ENCODE measurements at places on chromosomes 11 and 22.

DNA sequence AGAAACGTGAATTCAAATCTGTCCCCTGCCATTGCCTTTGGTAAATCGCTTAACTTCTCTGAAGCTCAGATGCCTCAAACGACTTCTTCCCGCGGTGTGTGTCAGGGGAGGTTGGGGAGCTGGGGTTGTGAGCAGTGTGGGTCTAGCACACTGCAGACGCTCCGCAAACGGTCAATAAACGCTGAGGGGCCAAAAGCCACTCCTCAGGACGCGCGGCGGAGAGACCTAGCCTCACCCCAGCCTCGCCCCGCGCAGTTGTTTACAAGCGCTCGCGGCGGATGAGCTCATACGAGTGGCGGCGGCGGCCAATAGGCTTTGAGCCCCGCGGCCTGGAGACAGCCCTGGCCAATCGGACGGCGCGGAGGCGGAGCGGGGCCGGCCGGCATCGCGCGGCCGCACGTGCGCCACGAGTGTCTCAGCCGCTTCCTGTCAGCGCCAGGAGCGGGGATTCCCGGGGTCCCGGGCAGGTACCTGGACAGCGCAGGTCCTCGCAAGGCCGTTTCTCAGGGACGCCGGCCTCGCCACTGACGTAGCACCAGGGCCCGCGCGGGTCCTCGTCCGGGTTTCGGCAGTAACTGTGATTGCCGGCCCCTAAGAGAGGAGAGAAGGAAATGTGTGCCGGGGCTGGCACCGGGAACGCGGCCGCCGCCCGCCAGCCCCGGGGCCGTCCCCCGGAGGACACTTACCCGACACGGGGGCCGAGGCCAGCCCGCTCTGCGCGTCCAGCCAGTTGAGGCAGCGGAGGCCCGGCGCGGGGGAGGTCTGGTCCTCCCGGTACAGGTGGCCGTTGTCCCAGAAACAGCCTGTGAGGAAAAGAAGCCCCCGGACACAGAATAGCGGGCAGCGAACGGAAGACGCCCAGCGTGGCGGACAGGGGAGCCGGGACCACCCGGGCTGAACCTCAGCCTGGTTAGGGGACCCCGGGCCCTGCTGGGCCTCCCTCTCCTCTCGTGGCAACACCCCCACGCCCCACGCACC is 1.5 kb downstream of the PIK3IP1 start:
- DNase-seq = peak; percentile 60

DNA sequence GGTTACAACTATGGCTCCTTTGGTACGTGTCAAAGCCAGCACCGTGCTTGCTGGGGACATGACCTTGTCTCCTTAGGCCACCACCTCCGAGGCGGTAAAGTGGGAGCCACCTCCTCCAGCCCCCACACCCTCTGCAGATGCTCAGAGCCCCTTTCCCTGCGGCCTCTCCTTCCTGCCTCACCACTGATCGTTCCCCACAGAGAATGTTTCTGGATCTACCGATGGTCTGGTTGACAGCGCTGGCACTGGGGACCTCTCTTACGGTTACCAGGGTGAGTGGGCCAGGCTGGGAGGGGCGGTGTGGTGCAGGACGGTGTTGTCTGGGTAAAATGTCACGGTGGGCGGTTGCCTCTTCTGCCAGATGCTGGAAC is 8.9 kb downstream of the SIDT2 start:
- no peak for DNase-seq

- no peak for DNase-seq
Measured at GRCh38 chr11:101907815-101908214, 7.0 kb upstream of the CEP126 start.

- no peak for DNase-seq
Measured at GRCh38 chr22:25448435-25449051, 115.9 kb upstream of the GRK3 start.

DNA sequence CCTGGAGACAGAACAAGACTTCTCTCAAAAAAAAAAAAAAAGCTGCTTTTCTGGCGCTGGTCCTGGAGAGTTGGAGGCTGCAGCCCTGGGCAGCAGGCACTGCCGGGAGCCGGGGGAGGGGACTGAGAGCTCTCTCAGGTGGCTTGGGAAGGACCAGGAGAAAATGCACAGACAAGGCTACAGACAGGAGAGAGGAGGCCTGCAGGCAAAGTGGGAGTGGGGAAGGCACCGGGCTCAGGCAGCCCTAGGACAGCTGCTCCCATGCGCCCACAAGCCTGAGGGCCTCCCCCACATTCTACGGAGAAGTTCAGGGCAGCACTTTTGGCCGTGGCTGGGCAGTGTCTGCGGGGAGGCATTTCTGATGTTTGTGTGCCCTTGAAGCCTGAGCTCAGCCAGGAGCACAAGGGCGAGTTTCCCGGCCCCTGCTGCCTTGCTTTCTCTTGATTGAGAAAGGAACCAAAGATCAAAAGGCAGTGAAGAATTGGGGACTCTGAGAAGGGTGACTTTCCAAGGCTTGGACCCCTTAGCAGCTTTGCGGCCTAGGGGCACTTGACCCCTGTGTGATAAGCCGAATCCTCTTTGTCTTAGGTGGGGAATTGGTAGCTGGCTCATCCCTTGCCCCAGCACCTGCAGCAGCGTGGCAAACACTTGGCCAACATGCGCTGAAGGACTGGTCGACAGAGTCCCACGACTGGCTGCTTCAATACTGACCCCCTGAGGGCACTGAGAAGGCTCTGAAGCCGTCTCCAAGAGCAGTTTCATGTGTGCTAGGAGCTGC is 35.3 kb downstream of the PPM1F start:
- no peak for DNase-seq

- DNase-seq = no peak
Measured at GRCh38 chr11:27718863-27719545, 18.7 kb upstream of the BDNF start.

DNA sequence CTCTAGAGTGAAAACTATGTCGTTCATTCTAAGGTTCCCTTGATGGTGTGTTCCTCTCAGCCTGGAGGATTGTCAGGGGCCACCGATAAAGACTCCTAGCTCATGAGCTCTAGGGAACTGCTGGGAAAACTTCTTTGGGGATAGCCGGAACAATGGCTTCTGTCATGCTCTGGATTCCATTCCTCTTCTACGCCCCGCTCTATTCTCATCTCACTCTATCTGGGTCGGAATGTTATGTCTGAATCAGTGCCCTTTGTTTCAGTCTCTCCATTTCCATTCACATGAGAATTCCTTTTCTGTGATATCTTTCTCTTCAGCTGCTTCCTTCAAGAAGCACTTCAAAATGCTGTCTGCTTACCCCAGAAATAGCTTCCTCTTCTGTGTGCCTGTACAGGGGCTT is 16.9 kb upstream of the SLCO2B1 start:
- DNase-seq = no peak

DNA sequence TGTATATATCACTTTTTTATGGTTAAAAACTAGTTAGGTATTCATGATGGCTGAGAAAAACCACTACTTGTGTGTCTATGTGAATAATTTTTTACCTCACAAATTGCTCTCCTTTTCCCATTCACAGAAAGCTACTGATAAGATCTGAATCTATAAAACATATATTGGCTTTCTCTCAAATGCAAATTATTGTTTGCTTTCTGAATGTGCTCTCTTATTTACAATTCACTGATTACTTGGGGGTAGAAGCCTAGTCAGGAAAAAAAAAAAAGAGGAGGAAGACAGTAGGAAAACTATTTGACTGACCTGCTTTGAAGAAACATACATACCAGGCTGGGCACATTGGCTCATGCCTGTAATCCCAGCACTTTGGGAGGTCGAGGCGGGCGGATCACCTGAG is 20.5 kb downstream of the PGM2L1 start:
- no peak for DNase-seq

DNA sequence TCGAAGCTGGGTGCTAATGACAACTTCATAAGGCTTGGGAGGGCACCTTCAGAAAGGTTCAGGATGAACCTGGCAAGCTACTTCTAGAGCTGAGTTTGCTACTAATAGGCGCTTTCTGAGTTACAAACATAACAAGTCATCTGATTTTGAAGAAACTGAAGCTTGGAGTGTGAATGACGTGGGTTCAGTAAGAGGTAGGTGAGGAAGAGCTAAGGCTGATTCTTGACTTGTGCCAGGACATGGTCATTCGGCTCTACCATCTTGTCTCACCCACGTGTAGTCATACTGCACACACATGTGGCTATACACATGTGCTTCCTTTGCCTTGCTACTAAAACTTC is 56.4 kb downstream of the SWAP70 start:
- no peak for DNase-seq

GRCh38 chr11:776263-776560 is 1.1 kb downstream of the GATD1 start:
- no peak for DNase-seq

DNA sequence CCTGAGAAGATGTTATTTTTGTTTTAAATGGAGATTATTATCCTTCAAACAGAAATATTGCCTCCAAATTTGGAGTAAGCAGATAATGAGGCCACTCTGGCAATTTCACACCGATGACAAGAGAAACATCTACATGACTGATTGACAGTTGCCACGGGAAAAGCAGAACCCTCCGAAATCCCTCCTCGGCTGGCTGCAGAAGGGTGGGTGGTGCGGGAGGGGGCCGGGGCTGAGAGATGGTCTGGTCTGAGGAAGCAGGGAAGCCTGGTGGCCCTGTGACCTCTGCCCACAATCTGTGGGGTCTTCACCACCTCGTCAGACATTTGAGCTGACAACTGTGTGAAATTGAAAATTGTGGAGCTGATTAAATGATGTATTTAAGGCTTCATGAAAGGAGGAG is 503.2 kb downstream of the MN1 start:
- DNase-seq = no peak

Measured in fibroblast of skin of left biceps (primary cell).